Psoas muscle (tissue), 8 donors: ENCODE measurements at places on chromosomes 4 and X.

DNA sequence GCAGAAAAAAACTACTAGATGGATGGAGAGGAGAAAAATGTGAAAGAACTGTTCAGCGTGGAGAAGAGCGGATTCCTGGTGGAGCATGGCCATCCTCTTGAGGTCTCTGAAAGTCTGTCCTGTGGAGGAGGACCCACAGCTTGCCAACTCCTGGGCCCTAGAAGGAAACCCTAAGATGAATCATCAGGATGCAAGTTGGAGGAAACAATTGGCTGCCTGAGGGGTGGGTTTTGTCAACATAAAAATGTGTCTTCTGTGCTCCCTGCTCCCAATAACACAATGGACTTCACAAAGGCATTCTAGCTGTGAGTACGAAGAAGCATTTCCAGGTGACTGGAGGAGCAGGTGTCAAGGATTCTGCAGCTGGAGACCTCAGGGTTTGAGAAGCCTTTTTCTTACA, 37.2 kb downstream of the CNGA2 start:
- H3K4me3 ChIP-seq, result no peak overlapping the region
- no peaks in the 10 kb centered on the region for H3K4me1 ChIP-seq
- no peaks in the 10 kb centered on the region for H3K27me3 ChIP-seq
- H3K27ac ChIP-seq, result no peak overlapping the region

GRCh38 chrX:47849778-47850177, 13.1 kb downstream of the ZNF81 start:
- no peaks in the 10 kb centered on the region for H3K4me1 ChIP-seq
- no peak overlapping the region for H3K4me3 ChIP-seq
- DNase-seq, result no peak
- H3K27ac ChIP-seq, result no peak overlapping the region

DNA sequence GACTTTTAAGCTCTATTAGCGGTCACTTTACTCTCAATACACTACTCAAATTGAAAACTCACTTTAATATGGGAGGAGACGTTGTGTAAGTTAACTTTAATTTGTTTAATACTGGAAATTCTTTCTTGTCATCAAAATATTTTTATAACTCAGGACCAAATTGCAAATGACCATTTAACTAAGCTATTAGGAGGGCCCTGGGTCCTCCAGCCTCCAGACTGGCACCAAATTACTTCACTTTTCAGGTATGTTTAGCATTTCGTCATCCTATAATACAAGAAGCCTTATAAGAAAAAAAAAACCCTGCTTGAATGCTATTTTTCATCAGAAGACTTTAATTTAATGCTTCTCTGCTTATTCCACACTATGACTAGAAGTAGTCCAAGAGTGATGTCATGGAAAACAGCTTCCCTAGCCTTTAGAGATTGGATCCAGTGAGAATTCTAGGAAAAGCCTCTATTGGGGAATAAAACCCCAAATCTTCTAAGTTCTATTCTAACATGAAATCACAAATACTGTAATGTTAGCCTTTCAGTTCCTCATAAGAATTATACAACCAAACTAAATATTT, 6.6 kb downstream of the KLHL15 start:
- no peaks in the 10 kb centered on the region for H3K27me3 ChIP-seq
- H3K27ac ChIP-seq, result no peak overlapping the region
- H3K4me1 ChIP-seq, result no peaks in the 10 kb centered on the region
- H3K4me3 ChIP-seq, result no peak overlapping the region

- H3K36me3 ChIP-seq, result no peaks in the 10 kb centered on the region
- no peak overlapping the region for H3K4me3 ChIP-seq
- DNase-seq, result no peak
Measured at GRCh38 chr4:151541389-151542071, 132.6 kb downstream of the FHIP1A start.

- no peak overlapping the region for H3K4me3 ChIP-seq
- no peak for DNase-seq
- H3K36me3 ChIP-seq, result no peaks in the 10 kb centered on the region
- H3K4me1 ChIP-seq, result no peaks in the 10 kb centered on the region
Measured at GRCh38 chr4:20589436-20589835, 110.8 kb upstream of the PACRGL start.

- no peaks in the 10 kb centered on the region for H3K27me3 ChIP-seq
- H3K27ac ChIP-seq, result no peak overlapping the region
- no peak overlapping the region for H3K4me3 ChIP-seq
- H3K4me1 ChIP-seq, result no peaks in the 10 kb centered on the region
Measured at GRCh38 chrX:35392232-35392631, 405.9 kb upstream of the MAGEB16 start.

DNA sequence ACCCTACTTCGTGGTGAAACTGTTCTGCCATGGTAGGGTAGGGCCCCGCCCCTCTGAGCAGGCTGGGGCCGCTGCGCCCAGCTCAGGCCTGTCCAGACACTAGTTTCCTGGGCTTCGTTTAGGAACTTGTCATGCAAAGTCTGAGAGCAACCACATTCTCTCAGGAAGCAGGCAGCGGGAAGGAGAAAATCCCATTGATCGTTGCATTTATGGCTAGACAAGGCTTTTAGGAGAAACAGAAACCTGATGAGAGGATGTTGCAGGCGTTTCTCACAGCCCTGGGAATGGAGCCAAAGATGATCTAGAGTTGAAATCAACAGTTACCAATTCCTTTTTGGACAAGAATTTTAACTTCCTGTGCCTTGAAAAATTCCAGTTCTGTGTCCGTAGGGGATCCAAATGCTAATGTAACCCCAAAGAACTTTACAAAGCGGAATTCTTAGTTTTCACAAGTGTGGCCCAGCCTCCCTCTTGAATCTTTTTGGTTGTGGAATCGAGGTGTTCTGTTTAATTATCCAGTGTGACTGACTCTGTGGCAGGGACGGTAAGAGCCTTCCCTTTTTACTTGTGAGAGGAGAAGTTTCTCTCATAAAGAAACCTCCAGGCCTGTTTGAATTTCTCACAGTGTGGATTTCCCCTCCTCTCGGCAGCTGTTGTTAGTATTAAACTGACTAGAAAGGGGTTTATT, 4.5 kb upstream of the CXCL9 start:
- H3K27me3 ChIP-seq, result no peaks in the 10 kb centered on the region
- H3K4me1 ChIP-seq, result no peaks in the 10 kb centered on the region
- H3K4me3 ChIP-seq, result peak overlapping the region; percentile 22
- H3K27ac ChIP-seq, result peak overlapping the region; percentile 56
- DNase-seq, result no peak
- H3K36me3 ChIP-seq, result no peaks in the 10 kb centered on the region

DNA sequence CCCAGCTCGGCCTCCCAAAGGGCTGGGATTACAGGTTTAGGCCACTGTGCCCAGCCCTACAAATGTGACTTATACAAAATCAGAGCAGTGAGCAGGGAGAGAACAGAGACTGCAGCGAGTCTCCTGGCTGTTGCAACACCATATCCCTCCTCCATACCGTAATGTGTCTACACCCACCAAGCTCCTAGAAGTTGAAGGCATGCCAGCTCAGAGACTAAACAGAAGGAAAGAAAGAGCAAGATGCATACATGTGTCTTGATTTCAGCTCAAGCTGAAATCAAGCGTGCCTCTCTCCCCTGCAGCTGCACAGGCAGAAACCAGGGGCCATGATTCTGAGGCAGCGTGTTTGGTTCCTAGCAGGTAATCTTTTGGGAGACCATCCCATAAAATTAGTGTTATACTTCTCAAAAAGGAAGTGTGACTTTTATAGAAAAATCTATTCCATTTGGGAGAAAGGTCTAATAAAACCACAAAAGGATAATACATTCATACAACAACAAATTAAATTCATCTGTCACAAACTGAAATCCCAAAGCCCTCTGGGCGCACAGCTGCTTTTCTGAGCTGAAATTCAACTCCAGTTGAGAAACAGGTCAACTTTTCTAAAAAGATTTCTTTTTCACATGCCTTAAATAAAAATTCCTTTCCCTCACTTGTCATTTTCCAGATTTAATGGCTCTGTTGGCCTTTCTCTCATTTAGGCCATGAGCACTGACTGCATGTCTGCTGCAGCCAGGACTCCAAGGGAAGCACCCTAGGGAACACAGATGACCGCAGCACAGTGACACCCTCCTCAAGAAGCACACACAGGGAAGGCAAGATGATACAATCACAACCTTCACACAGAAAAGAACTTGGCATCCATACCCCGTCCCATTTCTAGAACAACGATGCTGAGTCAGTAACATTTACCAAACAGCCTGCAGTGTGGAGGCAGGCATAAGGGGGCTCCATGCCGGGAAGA, 34.4 kb downstream of the AFAP1 start:
- peaks cover 1% of the 10 kb centered on the region for H3K27me3 ChIP-seq
- H3K36me3 ChIP-seq, result no peaks in the 10 kb centered on the region
- peak; percentile 46 for DNase-seq
- H3K4me3 ChIP-seq, result no peak overlapping the region
- no peaks in the 10 kb centered on the region for H3K4me1 ChIP-seq
- no peak overlapping the region for H3K27ac ChIP-seq

GRCh38 chrX:109619771-109620170, 5.2 kb downstream of the KCNE5 start:
- H3K4me1 ChIP-seq, result no peaks in the 10 kb centered on the region
- peaks cover 38% of the 10 kb centered on the region for H3K27me3 ChIP-seq
- no peak overlapping the region for H3K4me3 ChIP-seq
- no peak for DNase-seq

- no peak overlapping the region for H3K27ac ChIP-seq
- H3K4me3 ChIP-seq, result no peak overlapping the region
- DNase-seq, result no peak
- H3K27me3 ChIP-seq, result no peaks in the 10 kb centered on the region
- H3K4me1 ChIP-seq, result no peaks in the 10 kb centered on the region
Measured at GRCh38 chrX:53122013-53122412, 28.1 kb downstream of the KANTR start.

GRCh38 chrX:86002076-86002896, 45.1 kb downstream of the CHM start:
- DNase-seq, result no peak
- H3K4me1 ChIP-seq, result no peaks in the 10 kb centered on the region
- no peaks in the 10 kb centered on the region for H3K36me3 ChIP-seq
- H3K27ac ChIP-seq, result no peak overlapping the region

DNA sequence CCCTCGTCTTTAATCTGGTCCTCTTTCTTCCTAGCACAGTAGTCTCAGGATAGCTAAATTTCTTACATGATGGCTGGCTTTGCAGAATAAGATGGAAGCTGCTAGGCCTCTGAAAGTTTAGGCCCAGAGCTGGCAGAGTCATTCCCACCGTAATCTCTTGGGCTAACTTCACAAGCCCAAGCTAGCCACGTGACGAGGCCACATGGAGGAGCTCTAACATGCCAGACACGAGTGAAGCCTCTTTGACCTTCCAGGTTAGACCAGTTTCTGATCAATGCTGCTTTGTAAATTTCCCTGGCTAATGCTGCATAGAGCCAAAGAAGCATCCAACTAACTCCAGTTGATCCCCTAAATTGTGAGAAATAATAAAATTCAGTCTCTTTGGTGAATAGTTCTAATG, 9.5 kb upstream of the CENPE start:
- H3K27ac ChIP-seq, result no peak overlapping the region
- H3K27me3 ChIP-seq, result no peaks in the 10 kb centered on the region
- no peaks in the 10 kb centered on the region for H3K4me1 ChIP-seq
- DNase-seq, result no peak
- no peak overlapping the region for H3K4me3 ChIP-seq
- H3K36me3 ChIP-seq, result no peaks in the 10 kb centered on the region

DNA sequence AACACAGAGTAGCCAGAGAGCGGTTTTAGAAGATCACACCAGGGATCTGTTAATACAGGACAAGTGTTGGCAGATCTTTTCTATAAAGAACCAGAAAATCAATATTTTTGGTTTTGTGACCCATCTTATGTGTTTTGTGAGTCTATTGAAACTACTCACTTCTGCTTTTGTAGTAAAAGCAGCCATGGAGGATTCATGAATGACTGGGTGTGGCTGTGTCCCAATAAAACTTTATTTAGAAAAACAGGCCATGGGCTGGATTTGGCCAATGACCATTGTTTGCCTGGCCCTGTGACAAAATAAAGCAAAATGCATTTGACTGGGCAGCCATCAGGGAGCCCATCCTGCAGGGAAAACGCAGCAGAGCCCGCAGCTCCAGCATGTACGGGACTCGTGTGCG, 99.9 kb upstream of the ADRA2C start:
- no peaks in the 10 kb centered on the region for H3K4me1 ChIP-seq
- no peak for DNase-seq
- no peak overlapping the region for H3K27ac ChIP-seq
- H3K4me3 ChIP-seq, result no peak overlapping the region
- H3K36me3 ChIP-seq, result no peaks in the 10 kb centered on the region
- H3K27me3 ChIP-seq, result no peaks in the 10 kb centered on the region

DNA sequence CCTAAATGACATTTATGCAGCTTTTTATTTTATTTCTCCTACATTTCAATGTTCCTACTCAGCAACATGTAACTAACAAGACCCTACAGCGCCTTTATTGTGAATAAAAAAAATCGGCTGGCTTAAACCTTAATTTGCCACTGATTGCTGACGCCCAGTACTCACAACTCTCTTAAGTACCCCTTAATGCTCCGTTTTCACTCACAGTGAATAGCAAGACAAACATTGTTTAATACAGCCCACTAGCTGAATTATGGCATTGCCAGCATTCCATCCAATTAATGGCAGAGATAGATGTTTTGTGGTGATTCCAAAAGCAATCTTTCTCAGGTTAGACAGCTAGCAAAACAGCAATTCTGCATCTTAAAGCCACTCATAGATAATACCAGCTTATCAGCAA, 61.1 kb downstream of the PPARGC1A start:
- no peak for DNase-seq
- H3K27ac ChIP-seq, result peak overlapping the region; percentile 54
- H3K36me3 ChIP-seq, result peaks cover 6% of the 10 kb centered on the region

DNA sequence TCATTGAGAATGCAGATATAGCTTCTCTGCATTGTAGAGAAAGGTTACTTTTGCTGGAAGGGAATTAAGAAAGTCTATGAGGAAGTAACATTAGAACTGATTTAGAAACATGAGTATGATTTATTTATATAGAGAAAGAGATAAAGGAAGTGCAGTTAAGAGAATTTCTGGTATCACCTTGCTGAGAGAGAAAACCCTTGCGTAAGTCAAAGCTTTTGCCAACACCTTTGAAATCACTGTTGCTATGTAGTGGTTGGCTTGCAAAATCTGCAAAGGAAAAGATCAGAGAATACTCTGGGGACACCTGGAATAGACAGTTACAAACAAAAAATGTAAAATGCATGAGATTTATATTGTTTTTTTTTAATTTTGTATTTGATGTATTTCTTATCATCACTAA, 137.3 kb upstream of the RXFP1 start:
- no peak overlapping the region for H3K4me3 ChIP-seq
- H3K4me1 ChIP-seq, result no peaks in the 10 kb centered on the region
- H3K27ac ChIP-seq, result no peak overlapping the region
- H3K27me3 ChIP-seq, result no peaks in the 10 kb centered on the region
- no peak for DNase-seq

DNA sequence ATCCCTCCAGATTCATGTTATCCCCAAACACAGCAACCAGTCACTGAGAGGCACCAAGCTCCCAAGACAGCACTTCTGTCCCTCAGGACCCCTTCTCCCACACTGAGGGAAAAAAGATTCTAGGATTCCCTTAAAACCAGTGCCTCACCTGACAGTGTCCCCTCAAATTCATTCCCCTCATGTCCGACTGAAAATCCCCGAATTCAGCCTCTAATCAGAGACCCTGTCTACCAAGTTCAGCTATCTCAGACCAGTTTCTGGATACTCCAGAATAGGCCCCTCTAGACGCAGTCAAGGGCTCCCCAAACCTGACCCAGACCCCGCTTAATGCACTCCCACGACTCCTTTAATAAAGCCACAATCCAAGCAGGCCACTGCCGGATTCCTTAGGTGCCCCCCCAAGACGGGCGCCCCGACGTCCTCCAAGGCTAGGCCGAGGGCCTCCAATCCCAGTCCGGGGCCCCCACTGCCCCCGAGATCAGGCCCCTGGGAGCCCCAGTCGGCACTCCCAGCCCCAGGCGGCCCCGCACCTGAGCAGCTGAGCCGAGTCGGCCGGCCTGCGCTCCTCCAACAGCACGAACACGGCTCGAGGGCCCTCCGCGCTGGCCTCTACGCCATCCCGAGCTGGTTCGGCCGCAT, 457 bp downstream of the TFE3 start:
- H3K4me3 ChIP-seq, result peak overlapping the region; percentile 85
- peaks cover 19% of the 10 kb centered on the region for H3K36me3 ChIP-seq
- peaks cover 2% of the 10 kb centered on the region for H3K4me1 ChIP-seq
- peak overlapping the region; percentile 96 for H3K27ac ChIP-seq
